ENCODE measurements at places on chromosomes 6 and 20.

DNA sequence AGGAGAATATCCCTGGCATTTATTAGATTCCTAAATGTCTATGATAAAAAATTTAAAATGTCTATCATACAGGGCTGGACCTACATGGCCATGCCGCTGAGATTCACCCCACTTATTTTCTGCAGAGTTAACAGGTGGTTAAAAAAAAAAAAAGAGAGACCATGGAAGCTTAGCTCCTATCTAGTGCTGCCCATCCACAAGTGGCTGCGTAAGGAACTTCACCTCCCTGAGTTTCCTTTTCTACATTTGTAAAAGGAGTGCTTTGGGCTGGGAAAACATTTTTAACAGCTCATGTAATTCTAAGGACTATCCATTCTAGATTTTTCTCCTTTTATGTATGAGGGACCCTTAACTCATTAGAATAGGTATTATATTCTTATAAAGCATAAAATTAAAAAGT is 534.1 kb downstream of the MMUT start:
- DNase-seq, result no peak

DNA sequence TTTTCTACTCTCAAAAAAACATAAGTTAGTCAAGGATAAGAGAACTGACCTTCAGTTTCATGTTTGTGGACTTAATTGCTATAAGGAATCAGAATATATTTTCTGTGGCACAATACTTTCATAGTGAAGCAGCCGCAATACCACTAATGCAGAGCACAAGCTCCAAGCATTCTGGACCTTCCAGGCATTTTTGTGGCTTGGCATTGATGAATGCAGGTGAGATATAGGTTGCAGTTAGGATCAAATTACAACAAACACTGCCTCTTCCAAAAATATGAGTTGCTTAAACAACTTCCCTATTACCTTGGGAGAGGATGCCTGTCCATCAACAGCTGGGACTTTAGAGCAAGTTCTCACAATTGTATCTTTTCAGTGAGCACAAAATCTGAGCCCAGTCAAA is 162.8 kb upstream of the RSPO3 start:
- DNase-seq, result no peak

DNA sequence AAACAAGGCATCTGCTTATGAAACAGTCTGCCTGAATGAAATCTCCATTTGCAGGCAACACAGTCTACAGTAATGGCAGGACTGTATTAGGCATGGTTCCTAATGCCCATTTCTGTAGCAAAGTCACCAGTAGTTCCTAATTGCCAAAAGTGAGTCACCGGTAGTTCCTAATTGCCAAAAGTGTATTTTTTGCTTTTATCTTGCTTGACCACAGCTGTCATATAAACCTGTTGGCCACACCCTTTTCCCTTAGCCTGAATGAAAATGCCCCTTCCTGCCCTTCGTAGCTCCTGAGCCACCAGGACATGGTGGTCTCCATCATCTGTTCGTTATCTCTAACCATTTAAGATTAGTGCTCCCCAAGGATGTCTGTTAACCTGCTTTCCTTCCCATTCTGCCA is 34.5 kb downstream of the MTHFD1L start:
- DNase-seq, result no peak

- DNase-seq, result no peak
Observed at GRCh38 chr6:81309811-81310210, 442.7 kb downstream of the TENT5A start.

DNA sequence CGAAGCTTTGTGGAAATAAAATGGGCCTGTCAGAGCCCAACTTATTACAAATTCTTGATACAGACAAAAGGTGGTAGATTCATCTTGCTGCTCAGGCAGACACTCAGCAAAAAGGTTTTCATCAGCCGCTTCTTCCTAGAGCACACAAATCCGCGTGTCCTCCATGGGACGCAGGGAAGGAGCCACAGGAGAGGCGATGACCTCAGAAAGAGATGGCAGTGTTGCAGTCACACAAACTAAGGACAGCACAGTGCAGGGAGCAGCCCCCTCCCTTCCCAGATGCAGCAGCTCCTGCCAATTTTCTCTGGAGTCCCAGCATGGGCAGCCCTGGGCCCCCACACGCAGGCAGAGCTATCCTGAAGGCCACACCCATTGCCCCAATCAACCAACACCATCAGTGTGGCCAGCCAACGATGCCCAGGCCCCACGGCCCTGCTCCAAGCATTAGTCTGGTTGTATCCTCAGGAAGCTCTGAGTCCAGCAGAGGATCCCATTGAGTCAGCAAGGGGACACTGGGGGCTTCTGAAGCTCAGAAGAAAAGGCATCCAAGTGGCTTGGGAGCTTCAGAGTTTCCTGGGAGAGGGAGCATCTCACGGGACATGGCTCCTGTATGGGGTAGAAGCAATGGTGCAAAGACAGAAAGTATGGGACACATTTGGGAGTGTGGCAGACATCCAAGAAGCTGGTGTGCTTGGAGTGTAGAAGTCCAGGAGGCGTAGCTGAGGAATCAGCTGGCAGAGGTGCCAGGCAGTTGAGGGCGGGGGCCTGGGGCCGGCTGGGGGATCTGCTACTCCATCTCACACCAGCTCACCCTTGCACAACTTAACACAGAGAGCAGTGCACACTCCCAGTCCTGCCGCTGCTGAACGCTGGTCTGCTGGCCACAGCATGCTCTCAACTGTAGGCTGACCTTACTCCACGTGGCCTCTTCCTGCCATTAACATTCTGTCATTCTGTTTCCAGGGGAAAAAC is 142.1 kb upstream of the CST7 start:
- no peak for DNase-seq

GRCh38 chr20:59031564-59032022 is 542 bp downstream of the ATP5F1E start:
- no peak for DNase-seq

DNA sequence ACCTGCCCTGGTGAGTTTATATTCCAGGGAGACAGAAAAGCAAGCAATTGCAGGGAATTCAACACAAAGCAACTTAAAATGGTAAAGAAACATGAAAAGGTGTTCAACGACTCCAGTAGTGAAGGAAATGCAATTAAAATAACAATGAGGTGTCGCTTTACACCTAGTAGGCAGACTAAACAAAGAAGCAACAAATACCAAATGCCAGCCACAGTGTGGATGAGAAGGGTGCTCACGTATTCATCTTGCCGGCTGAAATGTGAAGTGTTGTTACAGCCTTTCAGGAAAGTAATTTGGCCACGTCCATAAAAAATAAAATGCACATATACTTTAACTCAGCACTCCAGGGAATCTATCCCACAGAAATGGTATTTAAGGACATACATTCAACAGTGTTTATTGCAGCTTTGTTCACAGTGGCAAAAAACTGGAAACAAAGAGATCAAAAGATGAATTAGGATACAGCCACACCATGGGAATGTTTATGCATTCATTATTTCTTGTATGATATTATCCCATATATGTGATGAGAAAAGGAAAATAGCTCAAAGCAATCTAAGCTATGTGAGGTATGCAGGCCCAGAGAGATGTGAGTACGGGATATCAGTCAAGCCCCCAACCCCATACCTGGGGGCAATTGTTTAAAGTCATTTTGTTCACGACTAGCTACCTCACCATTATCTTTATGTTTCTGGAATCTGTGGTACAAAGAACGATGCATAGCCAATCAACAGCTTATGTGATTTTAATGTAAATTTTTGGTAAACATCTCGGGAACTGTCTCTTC is 266.0 kb upstream of the SOX4 start:
- DNase-seq, result no peak

- DNase-seq, result no peak
Observed at GRCh38 chr6:67287566-67287965, 1347.5 kb upstream of the ADGRB3 start.

DNA sequence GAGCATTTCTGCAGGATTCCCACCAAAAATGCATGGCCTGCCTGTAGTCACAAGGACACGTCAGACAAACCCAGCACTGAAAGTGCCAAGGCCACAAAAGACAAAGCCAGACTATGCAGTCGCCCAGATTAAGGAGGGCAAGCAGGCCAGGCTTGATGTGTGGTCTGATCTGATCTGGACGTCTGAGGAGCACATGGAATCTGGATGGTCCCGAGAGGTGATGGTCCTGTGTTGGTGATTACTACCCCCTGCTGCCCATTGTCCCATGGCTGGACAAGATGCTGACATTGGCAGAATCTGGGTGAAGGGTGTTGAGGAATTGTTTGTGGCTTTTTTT is 17.1 kb downstream of the NPEPL1 start:
- peak; percentile 4 for DNase-seq

DNA sequence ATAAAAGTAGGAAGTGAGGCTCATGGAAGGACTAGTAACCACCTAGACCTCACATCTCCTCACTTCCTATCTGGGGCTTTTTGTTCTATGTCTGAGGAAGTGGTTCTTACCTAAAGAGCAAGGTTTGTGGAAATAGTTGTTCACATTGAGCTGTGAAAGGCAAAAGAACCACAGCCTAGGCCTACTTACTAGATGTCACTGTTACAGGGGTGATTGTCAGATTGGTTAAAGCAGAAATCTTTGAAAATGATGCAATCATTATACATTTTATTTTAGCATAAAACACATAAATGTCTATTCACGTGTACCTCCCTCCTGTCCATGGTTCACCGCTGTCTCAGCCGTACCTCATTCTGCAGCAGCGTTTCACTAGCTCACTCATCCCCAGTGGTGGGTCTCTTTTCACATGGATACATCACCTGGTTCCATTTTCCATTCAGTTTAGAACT is 268.8 kb downstream of the TMEM242 start:
- no peak for DNase-seq

- no peak for DNase-seq
Observed at GRCh38 chr20:4227085-4227821, 211.9 kb upstream of the RNF24 start.

- no peak for DNase-seq
Observed at GRCh38 chr20:34401741-34402455, 38.8 kb downstream of the ITCH start.

DNA sequence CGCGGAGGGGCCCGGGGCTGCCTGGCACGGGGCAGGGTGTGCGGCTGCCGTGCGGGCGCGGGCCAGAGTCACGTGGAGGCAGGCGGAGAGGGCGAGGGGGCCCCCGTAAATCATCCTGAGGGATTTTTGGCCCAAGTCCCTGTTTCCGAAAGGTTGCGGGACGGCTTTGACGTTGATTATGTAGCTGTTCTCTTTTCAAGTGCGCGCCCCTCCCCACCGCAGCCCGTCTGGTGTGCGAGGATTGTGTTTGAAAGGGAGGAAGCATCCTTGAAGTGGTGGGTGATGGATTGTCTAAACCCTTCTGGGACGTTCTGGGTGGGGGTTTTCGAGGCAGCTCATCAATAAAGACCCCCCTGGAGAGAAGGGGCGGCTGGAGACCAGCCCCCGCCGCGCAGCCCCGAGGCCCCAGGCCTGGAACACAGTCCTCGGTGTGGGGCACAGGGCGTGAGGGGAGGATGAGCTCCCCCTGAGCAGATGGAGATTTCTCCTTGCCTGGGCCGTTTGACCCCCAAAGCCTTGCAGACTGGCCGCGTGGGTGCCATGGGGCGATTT is 7.0 kb upstream of the FOXF2 start:
- no peak for DNase-seq

DNA sequence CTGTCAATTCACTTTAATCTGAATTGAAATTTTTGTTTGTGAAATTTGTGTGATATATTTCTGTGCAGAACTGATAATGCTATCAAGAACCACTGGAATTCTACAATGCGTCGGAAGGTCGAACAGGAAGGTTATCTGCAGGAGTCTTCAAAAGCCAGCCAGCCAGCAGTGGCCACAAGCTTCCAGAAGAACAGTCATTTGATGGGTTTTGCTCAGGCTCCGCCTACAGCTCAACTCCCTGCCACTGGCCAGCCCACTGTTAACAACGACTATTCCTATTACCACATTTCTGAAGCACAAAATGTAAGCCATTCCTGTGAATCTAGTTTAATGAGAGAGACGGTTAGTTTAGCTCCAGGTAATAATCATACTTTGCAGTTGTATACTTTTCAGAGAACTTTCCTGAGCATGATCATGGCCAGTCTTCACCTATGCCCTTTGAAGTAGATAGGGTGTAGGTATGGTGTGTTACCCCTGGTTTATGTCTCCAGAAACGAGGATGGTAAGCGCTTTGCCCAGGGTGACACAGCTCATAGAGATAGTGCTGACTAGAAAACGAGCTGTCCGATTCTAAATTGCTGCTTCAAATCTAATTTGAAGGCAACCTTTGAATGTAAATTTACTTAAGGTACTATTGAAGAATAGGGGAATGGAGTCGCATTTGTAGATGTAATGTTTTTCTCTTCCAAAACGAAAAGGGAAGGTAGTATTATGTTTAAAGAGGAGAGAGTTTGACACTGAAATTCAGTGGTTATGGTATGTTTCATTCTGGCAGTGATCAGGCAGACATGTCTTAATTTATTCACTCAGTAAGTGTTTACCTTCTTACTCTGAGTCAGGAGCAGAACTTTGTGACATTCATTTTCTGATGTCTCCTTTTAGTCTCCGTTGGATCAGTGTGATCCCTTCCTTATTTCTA is 11.4 kb downstream of the MYB start:
- DNase-seq, result no peak

DNA sequence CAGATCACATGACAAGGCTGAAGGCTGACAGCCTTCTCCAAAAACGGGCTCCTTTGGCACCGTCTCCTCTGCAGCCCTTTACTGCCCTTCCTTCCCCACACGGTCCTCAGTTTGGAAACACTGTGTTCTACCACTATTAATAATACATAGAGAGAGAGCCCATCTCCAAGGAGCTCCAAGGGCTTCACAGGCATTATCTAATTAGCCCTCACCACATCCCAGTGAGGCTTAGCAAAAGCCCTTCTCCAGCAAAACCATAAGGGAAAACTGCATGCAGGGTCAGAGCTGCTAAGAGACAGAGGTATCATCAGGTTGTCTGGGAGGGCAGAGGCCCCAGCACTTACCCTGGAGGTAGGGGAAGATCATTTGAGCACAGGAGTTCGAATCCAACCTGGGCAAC is 169.3 kb upstream of the JARID2 start:
- DNase-seq, result no peak

DNA sequence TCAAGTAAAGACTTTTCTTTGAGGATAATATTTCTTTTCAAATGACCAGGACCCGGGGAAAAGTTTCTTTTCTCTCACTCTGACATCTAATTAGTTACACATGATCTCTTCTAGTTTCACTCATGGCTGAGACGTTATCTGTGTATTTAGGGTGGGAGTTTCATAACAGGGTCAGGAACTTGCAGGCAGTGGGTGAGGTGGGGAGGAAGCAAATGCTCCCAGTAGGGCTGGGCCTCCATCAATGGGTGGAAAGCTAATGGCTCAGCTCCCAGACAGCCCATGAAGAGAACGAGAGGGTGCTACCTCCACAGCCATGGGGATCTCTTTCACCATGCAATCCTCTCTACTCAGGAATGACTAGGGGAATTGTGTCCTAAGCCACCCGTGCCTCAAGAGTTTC is 119.3 kb downstream of the F13A1 start:
- DNase-seq, result no peak

DNA sequence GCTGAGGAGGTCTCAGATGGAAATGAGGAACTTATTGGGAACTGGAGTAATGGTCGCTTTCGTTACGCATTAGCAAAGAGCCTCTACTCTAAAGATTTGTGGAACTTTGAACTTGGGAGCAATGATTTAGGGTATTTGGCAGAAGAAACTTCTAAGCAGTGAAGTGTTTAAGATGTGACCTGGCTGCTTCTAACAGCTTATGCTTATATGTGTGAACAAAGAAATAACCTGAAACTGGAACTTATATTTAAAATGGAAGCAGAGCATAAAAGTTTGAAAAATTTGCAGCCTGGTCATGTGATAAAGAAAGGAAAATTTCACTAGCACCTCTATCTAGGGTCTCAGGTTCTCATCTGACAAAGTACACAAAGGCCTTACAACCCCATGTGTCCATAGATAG is 23.5 kb downstream of the IRF4 start:
- no peak for DNase-seq
